Myocyte (in vitro differentiated cells): ENCODE measurements at places on chromosomes 6 and 20. TPM values are rescaled to one million over a fixed set of nuclear protein-coding genes. Genes with fewer than 3 reads are reported as not detected.

- no peak for DNase-seq
Observed at GRCh38 chr6:142210606-142211005, 63.5 kb downstream of the VTA1 start.

GRCh38 chr6:80021591-80021990 lies 17.1 kb downstream of the TTK start:
- no peak for DNase-seq

Gene SLC17A3
- not detected in 2 replicates for total RNA-seq

DNA sequence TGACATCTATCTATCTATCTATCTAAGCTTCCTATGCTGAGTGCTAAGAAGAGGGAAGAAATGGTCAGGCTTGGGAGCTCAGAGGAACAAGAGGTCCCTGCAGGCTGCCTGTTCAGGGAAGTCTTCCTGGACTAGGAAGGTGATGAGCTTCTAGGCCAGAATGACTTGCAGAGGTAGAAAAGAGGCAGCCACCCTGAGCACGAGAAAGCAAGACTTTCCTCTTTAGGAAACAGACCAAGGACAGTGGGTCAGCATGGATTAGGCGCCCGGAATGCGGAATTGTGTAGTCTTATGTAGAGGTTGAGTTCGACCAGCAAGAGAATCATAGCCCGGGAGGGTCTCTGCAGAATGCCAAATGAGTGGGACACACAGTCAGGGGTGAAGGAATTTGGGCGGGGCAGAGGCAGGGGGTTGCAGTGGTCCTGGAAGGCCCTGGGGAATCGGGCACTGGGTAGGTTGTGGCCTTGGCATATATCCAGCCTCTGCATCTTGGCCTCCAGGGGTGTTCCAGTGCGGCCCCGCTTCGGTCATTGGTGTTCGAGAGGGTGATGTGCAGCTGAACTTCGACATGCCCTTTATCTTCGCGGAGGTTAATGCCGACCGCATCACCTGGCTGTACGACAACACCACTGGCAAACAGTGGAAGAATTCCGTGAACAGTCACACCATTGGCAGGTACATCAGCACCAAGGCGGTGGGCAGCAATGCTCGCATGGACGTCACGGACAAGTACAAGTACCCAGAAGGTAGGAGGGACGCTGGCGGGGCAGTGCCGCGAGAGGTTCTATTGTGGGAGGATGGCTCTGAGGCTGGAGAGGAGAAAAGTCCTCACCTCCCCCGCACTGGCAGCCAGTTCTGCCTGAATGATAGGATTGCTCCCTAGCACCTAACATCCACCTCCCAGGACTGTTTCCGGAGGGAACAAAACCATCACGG lies 32.1 kb downstream of the TGM3 start:
- no peak for DNase-seq

GRCh38 chr6:14051355-14051754 lies 66.2 kb upstream of the CD83 start:
- DNase-seq: no peak

DNA sequence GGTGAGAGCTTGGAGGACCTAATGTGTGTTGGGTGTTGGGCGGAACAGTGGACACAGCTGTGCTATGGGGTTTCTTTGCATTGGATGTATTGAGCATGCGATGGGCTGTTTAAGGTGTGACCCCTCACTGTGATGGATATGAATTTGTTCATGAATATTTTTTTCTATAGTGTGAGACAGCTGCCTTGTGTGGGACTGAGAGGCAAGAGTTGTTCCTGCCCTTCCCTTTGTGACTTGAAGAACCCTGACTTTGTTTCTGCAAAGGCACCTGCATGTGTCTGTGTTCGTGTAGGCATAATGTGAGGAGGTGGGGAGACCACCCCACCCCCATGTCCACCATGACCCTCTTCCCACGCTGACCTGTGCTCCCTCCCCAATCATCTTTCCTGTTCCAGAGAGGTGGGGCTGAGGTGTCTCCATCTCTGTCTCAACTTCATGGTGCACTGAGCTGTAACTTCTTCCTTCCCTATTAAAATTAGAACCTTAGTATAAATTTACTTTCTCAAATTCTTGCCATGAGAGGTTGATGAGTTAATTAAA lies 3.0 kb downstream of the HLA-A start:
- DNase-seq: no peak

- no peak for DNase-seq
Observed at GRCh38 chr20:13262302-13262650, 41.2 kb downstream of the ISM1 start.

Gene UST
- 8.0 and 10.7 TPM in 2 replicates for total RNA-seq

DNA sequence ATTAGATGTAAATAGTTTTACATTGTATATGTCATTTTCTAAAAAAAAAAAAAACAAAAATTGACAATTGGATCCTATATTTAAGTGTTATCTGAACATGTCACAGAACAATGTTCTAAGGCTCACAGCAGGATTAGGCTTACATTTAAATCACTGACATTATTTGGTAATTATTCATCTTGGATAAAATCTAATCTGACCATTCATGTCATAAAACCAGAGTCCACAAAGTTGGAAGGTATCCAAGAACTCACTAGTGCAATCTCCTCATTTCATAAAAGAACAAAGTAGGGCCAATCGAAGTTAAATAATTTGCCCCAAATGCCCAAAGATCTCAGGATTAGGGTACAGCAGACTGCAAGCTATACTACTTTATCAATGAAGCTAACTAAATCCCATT lies 73.0 kb downstream of the PDSS2 start:
- peak; percentile 18 for DNase-seq

DNA sequence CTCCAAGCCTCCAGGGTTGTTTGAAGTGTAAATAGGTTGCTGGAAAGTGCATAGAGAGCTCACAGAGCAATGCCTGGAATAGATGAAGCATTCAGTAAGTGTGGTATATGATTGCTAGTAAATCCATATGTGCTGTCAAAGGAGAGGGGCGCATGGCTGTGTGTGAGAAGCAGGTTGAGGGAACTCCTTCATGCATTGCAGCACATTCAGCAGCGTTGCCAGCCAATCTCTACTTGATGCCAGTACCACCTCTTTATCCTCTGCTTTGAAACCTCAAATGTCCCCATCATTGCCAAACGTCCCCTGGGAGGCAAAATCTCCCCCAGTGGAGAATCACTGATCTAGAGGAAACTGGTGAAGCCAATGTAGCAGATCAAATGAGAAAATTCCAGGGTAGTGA lies 82.7 kb upstream of the RALGAPA2 start:
- DNase-seq: no peak

Gene KIF6
- total RNA-seq: not detected in 2 replicates

GRCh38 chr6:42131531-42131930 lies 10.9 kb downstream of the C6orf132 start:
- peak; percentile 37 for DNase-seq

Gene OR2B6
- total RNA-seq: not detected in 2 replicates

GRCh38 chr20:19767070-19767469 lies 9.0 kb downstream of the RIN2 start:
- no peak for DNase-seq

GRCh38 chr6:52617087-52617486 lies 40.2 kb upstream of the TRAM2 start:
- peak; percentile 13 for DNase-seq

DNA sequence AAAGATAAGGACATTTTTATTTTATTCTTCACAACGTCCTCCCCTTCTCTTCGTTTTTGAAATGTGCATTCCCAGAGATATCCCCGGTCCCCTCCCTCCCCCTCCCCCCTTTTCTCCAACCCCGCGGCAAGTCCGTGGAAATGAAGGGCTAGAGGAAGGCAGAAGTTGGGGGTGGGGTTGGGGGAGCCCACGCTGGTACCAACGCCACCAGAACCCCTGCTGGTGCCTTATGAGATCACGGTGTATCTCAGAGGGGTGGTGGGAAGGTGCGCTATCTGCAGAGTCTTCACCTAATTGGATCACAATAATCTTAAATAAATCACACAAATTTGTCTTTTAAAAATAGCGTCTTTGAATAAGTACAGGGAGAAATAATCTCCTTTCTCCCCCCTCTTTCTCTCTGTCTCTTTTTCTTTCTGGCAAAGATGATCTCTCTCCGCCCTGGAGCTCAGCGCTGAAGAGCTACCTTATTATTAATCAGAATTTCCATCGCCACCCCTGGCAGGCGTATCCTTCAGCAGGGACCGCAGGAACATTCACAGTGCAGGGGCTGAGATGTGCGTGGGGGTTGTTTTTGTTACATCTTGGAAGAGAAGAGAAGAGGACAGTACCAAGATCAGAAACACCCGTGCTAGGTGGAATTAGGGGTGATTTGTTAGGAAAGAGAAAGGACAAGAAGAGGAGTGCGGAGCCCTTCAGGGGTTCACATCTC lies 915 bp downstream of the CLVS2 start:
- DNase-seq: no peak

Gene SCRT2
- not detected in 2 replicates for total RNA-seq

- peak; percentile 95 for DNase-seq
Observed at GRCh38 chr6:42010185-42010891, 40.0 kb upstream of the TAF8 start.

GRCh38 chr6:100261486-100261885 lies 203.2 kb downstream of the SIM1 start:
- no peak for DNase-seq

DNA sequence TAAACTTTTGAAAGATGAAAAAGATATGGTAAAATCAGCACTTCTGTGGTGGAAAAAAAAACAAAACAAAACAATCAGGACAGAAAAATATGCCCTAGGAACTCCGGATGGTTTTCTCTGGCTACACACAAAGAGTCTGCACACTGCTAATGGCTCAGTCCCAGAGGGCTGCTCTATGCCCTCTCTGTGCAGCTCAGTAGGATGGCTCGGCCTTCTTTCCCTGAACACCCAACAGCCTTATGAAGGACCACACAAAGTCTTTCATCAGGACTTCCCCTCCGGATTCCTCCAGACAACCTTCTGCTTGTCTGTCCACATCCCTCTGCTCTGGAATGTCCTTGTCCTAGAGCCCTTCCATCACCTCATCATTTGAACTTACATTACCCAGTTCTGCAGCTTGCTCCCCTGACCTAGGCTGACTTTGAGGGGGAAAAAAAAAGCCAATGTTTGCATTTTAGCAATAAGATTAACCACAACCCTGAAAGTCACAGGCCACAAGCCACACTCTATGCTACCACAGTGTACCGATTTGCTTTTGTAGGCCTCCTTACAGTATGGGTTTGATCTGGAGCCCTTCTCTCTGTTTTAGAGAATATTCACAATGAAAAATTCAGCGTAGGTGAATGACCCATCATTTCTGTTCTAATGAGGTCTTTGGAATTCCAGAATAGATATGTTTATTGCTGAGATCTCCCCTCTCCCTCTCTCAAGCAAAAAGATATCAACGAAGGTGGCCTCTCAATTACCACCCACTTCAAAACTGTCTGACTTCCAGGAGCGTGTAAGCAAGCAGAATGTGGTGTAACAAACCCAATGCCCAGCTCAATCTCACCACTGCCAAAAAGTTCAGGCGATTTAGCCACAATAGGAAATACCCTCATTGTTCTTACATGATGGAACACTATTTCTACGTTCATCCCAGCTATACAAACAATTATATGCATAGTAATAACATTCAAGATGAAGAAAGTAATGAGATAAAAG lies 164.0 kb downstream of the GMDS start:
- no peak for DNase-seq

Gene FOXC1
- 3.6 and 5.0 TPM in 2 replicates for total RNA-seq

Gene GRM1
- total RNA-seq: 0.21 and 0.75 TPM in 2 replicates

Gene HLA-DOB
- total RNA-seq: not detected in 2 replicates

DNA sequence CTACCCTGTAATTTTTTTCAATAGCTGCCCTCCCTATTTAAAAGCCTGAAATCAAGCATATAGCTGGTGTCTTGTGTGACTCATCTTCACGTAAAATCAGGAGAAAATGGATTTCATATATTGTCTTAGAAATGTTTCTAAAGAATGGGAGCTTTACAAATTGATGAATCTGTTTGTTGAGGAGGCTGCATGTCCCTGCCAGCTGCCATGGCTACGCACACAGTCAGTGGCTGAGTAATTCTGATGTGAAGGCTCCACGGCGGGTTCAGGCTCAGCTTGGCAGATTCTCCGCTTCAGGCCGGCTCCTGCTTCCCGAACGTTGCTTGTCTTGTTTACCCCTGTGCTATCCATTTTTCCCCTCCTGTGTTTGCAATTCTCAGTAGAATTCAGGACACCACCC lies 82.8 kb downstream of the CCDC170 start:
- no peak for DNase-seq

DNA sequence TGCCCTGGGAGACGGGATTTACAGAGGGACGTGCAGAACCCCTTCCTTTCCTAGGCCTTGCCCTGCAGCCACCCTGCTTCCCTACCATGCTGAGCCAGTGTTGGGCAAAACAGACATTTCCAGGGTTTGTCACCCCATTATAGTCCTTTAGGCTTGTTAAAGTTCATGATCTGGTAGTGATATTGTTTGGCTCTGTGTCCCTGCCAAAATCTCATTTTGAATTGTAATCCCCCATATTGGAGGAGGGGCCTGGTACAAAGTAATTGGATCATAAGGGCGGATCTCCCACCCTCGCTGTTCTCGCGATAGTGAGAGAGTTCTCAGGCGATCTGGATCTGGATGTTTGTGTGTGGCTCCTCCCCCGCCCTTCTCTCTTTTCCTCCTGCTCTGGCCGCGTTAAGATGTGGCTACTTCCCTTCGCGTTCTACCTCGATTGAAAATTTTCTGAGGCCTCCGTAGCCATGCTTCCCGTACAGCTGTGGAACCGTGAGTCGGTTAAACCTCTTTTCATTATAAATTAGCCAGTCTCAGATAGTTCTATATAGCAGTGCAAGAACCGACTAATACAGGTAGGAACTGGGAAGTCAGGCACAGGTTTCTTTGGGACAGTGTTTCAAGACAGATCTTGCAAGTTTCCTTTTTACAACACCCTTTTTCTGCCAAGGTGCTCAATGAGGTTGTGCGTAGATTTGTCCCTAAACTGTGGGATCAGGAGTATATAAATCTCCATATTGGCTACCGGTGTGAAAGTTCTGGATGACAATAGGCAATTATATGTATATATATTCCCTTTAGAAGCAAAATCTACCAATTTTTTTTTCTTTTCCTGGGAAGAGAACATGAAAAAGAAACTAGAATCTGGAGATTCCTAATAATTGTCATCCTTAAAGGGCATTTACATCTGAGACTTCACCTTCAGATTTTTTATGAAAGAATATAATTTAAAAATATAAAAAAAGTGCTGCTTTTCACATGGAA lies 152.1 kb downstream of the SAMD5 start:
- DNase-seq: no peak

Gene CD40
- 0.62 and 0.64 TPM in 2 replicates for total RNA-seq

DNA sequence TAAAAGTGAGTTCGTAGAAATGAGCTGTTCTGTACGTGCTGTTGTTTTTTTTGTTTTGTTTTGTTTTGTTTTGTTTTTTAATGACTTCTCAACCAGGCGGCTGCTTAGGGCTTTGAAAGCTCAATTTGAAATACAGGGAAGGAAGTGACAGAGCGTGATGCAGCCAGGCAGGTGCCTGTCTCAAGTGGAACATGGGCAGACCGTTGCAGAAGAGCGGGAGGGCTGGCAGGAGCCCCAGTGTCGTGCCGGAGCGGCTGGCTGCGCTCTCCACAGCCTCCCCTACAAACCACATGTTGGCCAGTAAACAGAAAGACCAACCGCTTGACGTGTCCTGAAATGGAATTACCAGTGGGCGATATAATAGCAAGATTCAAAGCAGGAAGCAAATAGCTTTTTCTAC lies 164.9 kb upstream of the RREB1 start:
- peak; percentile 97 for DNase-seq

GRCh38 chr6:159945801-159946392 lies 23.0 kb upstream of the IGF2R start:
- peak; percentile 83 for DNase-seq
